ENCODE measurements at places on chromosomes 5 and 9.

GRCh38 chr5:102324714-102325113 lies 28.6 kb upstream of the SLCO4C1 start:
- DNase-seq: no peak

- peak; percentile 19 for DNase-seq
Measured at GRCh38 chr5:111254613-111255012, 30.4 kb downstream of the CAMK4 start.

DNA sequence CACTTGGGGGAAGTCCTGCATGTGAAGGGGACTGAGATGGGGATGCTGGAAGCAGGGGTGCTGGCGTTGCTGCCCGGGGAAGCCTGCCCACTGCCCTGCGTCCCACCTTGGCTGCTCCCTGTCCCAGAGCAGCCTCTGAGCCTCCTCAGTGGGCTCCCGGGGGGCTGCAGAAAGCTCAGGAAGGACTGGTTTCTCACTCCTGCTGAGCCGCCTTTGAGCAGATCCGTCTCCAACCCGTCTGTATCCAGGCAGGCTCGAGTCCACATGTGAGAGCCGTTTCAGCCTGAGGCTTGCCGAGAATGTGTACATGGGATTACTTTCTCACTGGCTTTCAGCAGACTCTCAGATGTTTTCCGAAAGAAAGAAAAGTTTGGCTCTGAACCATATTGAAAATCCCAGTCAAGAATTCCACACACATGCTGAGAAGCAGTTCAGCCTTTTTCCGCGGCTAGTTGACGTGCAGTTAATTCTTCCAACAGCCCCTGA lies 95.3 kb upstream of the COL5A1 start:
- DNase-seq: peak; percentile 75

- DNase-seq: peak; percentile 57
Measured at GRCh38 chr5:98905857-98906688, 22.7 kb downstream of the CHD1 start.

DNA sequence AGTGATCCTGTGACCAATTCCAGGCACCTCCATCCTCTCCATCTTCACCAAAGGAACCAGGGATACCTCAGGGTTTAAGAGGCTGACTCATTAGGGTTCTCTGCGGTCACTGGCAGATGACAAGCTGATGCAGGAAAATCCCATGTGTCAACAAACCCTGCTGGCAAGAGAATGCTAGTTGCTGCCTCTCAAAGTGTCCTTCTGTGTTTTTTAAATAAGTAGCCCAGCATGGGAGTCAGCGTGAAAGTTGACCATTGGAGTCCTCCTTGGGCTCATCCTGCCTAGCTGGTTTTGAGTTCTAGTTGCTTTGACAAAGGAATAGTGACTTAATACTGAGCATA lies 200.2 kb downstream of the SLIT3 start:
- DNase-seq: peak; percentile 90

GRCh38 chr5:16090270-16090669 lies 89.3 kb downstream of the MARCHF11 start:
- no peak for DNase-seq

- DNase-seq: peak; percentile 89
Measured at GRCh38 chr9:134670042-134670525, 28.5 kb downstream of the COL5A1 start.

- DNase-seq: no peak
Measured at GRCh38 chr5:55114061-55114460, 11.6 kb downstream of the GZMA start.

DNA sequence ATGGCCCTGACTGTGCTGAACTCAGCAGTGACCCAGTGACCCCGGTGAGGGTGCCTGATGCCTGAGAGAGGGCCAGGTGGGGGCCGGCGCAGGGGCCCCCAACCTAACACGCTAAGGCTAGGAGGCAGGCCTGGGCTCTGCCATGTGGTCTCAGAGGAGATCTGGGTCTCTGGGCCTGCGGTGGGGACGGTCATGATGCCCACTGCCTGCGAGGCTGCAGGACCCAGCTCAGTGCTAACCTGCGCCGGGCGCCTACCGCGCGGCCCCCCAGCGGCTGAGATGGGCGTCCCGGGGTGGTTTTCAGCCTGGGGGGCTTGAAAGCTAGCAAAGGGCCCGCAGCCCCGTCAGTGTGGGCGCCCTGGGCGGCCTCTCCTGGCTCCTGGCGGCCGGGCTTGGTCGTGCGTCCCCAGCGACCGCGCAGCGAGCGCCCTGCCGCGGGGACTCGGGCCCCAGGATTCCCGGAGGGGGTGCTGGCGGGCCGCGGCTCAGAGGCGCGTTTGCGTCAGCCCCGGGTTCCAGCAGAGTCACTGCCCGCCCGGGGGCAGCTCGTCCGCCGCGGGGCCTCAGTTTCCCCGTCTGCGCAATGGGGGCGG lies 2.5 kb downstream of the EGFL7 start:
- DNase-seq: peak; percentile 49

GRCh38 chr9:6910032-6910431 lies 152.3 kb downstream of the KDM4C start:
- DNase-seq: peak; percentile 51

- no peak for DNase-seq
Measured at GRCh38 chr5:108793207-108793606, 45.5 kb downstream of the FER start.

- DNase-seq: peak; percentile 43
Measured at GRCh38 chr5:178416919-178417318, 173.3 kb downstream of the COL23A1 start.

DNA sequence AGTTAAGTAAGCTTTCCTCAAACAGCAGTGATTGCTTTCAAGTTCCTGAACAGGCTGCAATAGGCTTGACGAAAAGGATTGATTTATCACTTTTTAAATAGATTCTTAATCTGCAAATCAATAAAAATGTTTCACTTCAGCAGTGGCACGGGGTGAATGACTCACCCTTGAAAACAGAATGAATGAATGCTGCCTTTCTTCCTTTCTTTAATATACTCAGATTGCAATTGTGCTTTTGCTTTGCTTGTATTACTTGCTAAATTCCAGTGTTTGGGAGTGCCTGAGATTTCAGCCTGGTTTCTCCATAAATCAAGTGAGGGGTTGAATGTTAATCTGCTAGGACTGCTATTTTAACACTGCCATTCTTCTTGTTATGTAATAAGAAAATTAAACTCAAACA lies 1293.8 kb downstream of the PTPRD start:
- no peak for DNase-seq

DNA sequence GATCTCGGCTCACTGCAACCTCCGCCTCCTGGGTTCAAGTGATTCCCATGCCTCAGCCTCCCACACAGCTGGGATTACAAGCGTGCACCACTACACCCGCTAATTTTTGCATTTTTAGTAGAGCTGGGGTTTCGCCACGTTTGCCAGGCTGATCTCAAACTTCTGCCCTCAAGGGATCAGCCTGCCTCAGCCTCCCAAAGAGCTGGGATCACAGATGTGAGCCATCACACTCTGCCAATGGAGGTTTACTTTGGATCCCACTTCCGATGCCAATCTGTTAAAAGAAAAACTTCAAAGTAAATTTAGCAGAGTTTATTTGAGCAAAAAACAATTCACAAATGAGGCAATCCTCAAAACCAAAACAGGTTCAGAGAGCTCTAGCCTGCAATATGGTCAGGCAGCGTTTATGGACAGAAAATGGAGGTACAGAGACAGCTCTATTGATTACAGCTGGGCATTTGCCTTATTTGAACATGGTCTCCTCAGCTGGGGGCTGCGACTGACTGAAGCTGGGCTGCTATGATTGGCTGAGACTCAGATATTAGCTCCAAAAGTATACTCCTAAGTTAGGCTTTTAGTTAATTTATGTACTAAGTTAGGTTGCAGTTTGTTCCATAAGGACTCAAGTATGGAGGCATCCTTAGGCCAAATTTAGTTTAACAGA lies 18.6 kb upstream of the UBTD2 start:
- DNase-seq: no peak

DNA sequence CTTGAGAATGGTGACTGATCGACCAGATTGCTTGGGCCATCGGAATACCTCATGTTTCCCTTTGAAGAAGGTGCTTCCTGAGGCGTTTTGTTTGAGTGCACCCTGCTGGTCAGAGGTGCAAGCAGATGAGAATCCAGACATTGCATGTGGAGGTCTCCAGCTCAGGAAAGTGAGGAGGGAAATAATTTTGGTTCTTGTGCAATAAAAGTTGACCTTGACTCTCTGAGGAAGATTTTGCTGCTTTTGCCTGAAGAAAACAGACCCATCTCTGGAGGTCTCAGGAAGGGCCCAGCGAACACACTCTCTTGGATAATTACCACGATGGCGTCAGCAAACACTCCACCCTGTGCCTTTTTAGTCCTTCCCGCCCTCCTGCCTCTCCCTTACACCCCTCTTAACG lies 69.7 kb downstream of the GRAMD2B start:
- DNase-seq: no peak

DNA sequence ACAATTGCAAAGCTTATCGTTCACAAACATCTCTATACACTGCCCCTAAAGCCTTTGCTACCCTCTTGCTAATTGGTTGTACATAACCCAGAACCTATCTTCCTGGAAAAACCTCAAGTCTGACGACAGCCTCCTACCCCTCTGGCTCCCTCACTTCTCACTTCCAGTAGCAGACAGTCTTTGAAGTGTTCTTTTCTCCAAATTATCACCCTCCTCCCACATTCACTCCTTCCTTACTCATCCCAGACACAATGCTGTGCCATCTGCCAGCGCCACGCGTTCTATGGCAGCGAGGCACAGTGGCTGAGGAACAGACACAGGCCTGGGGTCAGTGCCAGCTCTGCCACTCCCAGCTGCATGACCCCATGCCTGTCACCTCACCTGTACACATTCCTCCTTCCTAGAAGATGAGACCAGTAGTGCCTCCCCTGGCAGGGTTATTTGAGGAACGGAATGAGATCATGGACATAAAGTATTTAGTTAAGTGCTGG lies 27.7 kb downstream of the CLTA start:
- no peak for DNase-seq

DNA sequence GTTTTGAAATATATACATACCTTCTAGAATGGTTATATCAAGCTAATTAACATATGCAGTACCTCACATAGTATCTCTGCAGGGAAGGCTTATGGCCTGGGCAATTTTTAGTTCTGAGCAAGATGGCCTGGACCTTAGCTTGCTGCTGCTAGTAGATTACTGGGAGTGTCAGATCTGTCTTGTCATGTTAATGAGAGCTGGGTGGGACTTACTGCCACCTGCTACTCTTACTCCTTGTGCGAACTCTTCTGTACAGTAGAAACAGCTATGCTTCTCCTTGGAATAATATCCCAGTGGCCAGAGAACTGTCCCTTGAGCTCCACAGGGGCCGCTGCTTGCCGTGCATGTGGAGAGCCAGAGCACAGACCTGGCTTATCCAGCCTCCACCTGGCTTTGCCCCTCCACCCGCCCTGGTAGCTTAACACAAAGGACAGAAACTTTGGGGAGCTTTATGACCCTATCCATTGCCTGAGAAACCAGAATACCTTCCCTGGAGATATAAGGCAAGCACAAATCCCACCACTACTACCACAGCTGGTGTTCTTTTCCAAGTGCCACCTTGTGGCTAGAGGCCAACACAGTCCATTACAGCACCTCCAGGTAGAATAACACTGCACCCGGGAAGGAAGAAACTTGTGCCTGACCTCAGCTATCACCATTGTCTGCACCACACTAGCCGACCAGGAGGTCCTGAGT lies 74.4 kb upstream of the RUSC2 start:
- DNase-seq: no peak

DNA sequence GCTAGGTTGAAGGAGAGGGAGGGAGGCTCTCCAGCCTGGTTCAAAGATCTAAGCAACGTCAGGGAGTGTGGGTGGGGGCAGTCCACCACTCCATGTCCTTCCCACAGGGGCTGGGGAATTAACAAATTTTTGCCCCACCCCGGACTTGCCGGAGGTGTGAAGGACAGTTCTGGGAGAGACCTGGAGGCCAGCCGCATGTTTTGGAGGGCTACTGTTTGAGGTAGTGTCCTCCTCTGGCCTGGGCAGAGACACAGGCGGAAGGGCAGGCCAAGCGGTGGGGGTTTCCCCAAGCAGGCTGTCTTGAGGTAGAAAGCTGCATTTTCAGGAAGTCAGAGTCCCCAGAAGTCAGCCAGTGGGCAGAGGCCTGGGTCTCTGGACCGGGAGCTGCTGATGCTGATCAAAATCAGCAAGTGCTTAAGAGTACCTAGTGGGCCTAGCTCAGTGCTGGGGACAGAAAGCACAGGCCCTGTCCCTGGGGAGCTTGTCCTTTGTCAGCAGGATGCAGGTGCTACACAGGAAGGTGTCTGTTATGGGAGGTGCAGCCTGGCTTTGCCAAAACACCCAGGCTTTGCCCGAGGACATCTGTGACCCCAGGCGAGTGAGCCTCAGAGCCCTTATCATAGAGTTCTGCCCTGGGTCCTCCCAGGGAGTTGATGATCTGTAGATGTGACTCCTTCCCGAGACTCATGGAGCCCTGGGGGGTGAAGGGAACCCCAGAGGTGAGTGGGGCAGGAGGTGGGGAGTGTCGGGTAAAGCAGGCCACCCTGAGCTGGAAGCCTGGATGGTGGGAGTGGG lies 18.5 kb downstream of the JADE2 start:
- DNase-seq: no peak

DNA sequence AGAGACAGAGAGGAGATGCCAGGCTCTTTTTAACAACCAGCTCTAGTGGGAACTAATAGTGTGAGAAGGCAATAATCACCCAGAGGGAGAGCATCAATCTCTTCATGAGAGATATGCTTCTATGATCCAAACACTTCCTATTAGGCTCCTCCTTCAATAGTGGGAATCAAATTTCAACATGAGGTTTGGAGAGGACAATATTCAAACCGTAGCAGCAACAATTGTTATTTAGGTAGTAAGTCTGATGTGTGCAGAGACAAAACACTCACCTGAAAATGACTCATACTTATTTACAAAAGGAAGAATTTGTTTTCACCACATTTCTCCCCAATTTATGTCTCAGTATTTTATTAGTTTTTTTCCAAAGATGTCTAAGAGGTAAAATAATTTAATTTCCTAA lies 144.3 kb downstream of the ST8SIA4 start:
- no peak for DNase-seq

GRCh38 chr5:32027717-32028458 lies 146.2 kb downstream of the GOLPH3 start:
- DNase-seq: peak; percentile 97

- no peak for DNase-seq
Measured at GRCh38 chr9:78103971-78104433, 72.4 kb upstream of the GNAQ start.

DNA sequence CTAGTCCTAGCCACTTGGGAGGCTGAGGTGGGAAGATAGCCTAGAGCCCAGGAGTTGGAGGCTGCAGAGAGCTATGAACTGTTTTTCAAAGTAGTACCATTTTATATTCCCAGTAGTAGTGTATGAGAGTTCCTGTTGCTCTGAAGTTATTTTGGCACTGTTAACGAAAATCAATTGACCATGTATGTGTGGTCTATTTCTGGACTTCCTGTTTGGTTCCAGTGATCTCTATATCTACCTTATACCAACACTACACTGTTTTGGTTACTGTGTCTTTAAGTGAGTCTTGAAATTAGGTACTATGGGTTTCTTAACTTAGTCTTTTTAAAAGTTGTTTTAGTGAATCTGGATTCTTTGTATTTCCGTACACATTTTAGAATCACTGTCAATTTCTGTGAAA lies 13.6 kb downstream of the SLF1 start:
- DNase-seq: no peak
